ENCODE measurements at places on chromosomes 4 and X. TPM values are rescaled to one million over a fixed set of nuclear protein-coding genes. Genes with fewer than 3 reads are reported as not detected.

The NSUN7 gene
- 6.7 TPM for total RNA-seq

The ZCCHC18 gene
- total RNA-seq: 0.23 TPM

The CCDC110 gene
- total RNA-seq: not detected

The PNMA5 gene
- total RNA-seq: not detected

- no peak for DNase-seq
Observed at GRCh38 chr4:142356801-142357200, 489.3 kb downstream of the INPP4B start.

- peak; percentile 46 for DNase-seq
Observed at GRCh38 chr4:56570041-56570440, 64.5 kb downstream of the ARL9 start.

- DNase-seq: no peak
Observed at GRCh38 chr4:149965206-149965605, 113.0 kb upstream of the DCLK2 start.

- no peak for DNase-seq
Observed at GRCh38 chr4:26663888-26664287, 80.0 kb downstream of the TBC1D19 start.

DNA sequence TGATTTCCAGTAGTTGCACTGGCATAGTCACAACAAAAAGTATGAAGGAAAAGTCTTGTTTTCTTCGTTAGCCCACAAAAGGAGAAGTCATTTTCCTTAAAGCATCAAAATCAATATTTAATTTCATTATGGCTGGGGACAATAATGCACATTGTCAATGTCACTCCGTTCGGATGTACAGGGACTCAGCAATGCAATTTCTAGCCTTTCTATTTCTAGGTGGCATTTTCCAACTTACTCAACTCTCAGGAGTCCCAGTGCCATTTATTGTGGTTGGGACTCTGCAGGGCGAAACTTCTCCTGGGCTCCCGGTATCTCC is 99.6 kb downstream of the CEP135 start:
- no peak for DNase-seq

- DNase-seq: no peak
Observed at GRCh38 chrX:77635373-77635772, 150.6 kb downstream of the ATRX start.

- no peak for DNase-seq
Observed at GRCh38 chrX:618761-619450, 11.7 kb upstream of the SHOX start.

- peak; percentile 3 for DNase-seq
Observed at GRCh38 chr4:24809376-24809775, 14.0 kb downstream of the SOD3 start.

Data from PC-3 (cell line).